Astrocyte of the spinal cord (primary cell): ENCODE measurements at places on chromosomes 5 and 9.
A peak's percentile ranks its signal among the peaks of the same experiment; 100 is the strongest.

DNA sequence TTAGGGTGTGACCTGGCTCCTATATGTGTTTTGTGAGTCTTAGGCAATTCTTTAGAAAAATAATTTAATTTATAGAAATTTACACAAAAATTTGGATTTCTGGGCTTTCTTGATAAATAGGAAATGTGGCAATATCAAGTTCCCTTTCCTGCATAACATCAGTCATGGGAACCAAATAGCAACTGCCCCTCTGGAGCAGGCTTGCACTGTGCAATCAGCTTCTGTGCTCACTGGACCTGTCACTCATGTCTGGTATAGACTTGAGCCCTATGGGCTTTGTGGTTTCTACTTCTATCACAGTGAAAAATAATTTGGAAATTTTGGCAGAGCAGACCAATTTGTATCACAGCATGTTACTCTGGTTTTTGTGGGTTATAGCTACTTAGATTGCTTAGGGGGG is 131.7 kb downstream of the ADGRV1 start:
- no peak for DNase-seq

DNA sequence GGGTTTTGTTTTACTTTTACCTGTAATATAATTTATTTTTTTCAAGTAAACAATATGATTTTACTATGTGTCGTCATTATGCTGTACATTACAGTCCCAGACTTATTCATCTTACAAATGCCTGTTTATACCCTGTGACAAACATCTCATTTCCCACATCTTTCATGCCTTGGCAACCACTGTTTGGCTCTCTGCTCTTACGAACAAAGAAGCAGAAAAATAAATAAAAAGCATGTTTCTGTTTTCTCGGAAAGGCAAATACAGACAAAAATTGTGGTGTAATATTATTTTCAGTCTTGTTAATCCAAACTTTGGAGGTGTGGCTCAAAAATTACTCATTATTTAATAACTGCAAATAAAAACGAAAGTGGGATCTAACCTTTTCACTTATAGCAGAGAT is 393.0 kb downstream of the CDH12 start:
- no peak for DNase-seq

GRCh38 chr9:8883321-8883720 is 1083.7 kb upstream of the DMAC1 start:
- DNase-seq, result no peak

GRCh38 chr9:126334721-126335621 is 8.3 kb downstream of the MVB12B start:
- peak; percentile 32 for DNase-seq

GRCh38 chr9:99860266-99860665 is 38.6 kb downstream of the NR4A3 start:
- no peak for DNase-seq

DNA sequence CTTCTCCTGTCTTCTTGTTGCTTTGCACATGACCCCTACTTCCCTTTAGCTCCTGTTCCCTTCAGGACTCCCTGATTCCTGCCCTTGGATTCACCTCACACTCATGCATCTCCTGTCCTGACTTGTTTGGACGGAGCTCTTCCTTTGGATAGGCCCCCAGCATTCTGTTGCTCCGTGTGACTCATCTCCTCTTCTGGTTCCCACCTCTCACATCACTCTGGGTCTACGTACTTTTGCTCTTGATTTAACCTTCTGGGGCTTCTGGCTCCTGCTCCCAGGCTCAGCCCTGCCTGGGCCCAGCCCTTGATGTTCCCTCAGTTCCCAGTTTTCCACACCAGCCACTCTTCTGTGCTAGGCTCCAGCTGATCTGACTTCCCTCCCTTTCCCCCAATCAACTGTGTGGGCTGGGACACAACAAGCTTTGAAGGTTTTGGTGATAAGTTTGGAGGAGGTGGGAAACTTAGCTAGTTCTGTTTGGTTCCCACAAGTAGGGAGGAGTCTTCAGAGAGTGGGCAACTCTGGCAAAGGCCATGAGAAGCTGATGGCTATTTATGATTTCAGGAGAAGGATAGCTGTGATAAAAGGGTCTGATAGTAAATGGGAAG is 331.5 kb downstream of the ARHGEF28 start:
- DNase-seq, result peak; percentile 35

- DNase-seq, result no peak
Measured at GRCh38 chr5:13027874-13028273, 916.6 kb downstream of the DNAH5 start.

DNA sequence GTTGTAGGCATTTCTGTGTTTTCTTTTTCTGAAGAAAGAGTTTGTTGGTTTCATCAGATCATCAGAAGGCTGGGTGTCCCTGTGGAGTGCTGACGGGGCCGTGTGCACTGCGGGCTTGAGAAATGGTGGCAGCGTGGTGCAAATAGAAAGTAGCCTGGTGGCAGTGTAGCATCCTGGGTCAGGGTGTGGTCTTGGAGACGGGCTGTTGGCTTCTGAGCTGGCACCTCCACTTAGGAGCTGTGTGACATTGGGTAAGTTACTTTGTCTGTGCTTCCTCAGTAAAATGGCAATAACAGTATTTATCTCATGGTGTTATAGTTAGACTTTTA is 10.0 kb upstream of the NDST1 start:
- DNase-seq, result no peak

DNA sequence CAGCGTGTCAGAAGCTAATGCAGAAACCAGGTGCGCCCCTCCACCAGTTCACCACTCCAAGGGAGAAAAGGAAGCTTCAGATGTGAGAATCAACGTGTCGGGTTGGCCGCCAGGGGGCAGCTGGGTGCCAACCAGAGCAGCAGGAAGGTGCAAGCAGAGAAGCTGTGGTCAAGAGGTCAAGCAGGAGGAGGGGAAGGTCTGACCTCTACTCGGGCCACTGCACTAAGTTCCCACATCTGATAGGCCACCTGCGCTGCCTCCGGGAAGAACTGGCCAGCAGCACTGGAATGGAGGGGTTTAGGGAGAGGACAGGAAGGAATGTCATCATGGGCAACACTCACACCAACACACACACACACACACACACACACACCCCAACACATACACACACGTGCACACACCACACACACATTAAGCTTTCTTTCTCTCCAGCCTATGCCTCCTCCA is 31.4 kb downstream of the ANXA6 start:
- peak; percentile 59 for DNase-seq

DNA sequence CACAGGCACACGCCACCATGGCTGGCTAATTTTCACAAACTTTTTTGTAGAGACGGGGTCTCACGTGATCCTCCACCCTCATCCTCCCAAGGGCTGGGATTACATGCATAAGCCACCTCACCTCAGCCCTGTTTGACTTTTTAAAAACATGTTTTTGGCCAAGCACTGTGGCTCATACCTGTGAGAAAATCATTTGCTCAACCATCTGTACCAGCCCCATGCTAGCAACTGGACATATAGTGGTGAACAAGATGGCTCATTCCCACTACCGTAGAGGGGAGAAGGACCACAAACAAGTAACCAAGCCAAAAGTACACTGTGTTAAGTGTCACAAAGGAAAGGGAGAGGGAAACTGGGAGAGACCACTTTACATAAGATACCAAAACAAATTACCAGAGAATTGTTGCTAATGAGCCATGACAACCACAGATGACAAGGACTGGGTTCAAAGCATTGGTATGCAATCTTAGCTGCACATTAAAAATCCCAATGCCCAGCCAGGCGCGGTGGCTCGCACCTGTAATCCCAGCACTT is 19.2 kb downstream of the PPP2CA start:
- DNase-seq, result no peak

GRCh38 chr9:127611603-127611898 is 526 bp upstream of the STXBP1 start:
- no peak for DNase-seq

GRCh38 chr5:158170060-158170459 is 311.1 kb upstream of the CLINT1 start:
- no peak for DNase-seq

- DNase-seq, result no peak
Measured at GRCh38 chr9:8633784-8634183, 834.2 kb upstream of the DMAC1 start.

DNA sequence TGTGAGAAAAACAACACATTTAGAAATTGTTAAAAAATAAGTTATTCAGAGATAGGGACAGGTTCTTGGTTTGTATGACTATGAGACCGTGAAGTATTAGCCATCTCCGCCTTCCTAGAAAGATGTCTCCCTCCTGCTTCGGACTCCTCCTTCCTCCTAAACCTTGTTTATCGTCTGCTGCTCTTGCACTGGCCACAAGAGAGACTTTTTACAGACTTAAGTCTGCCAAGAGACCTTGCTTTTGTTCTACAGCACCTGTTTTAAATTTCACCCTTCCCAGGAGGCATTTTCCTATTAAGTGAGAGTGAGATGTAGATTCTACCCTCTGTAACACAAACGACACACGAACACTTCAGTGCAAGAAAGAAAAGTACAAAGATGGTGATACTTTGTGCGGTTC is 274.6 kb downstream of the ARHGEF28 start:
- DNase-seq, result peak; percentile 12

GRCh38 chr9:8447601-8448000 is 648.0 kb upstream of the DMAC1 start:
- DNase-seq, result no peak

DNA sequence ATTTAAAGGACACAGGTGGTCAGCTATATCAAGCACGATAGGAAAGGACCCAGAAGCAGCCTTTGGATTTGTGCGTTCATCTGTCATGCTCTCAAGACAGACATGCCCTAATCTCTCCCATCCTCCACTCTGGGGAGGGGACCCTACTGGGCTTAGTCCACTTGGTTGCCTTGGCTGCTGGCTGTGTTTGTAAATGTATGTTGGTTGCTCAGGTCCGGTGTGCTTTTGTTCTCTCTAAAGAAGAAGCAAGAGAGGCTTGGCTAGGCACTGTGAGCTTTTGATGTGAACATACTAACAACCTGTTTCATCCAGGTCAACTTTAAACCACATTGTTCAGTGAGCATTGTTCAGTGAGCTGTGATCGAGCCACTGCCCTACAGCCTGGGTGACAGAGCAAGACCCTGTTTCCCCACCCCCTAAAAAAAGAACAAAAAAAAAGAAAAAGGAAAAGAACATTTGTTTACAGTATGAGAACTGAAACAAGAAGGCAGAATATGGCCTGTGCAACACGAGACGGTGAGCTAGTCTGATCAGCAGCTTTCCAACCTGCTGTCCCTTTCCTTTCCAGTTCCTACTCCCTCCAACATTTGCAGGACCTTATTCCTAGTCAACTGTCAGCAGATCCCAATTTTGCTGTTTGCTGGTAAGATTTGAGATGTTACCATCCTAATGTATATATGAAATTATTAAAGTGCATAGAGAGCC is 228.3 kb downstream of the ARHGAP26 start:
- DNase-seq, result no peak

DNA sequence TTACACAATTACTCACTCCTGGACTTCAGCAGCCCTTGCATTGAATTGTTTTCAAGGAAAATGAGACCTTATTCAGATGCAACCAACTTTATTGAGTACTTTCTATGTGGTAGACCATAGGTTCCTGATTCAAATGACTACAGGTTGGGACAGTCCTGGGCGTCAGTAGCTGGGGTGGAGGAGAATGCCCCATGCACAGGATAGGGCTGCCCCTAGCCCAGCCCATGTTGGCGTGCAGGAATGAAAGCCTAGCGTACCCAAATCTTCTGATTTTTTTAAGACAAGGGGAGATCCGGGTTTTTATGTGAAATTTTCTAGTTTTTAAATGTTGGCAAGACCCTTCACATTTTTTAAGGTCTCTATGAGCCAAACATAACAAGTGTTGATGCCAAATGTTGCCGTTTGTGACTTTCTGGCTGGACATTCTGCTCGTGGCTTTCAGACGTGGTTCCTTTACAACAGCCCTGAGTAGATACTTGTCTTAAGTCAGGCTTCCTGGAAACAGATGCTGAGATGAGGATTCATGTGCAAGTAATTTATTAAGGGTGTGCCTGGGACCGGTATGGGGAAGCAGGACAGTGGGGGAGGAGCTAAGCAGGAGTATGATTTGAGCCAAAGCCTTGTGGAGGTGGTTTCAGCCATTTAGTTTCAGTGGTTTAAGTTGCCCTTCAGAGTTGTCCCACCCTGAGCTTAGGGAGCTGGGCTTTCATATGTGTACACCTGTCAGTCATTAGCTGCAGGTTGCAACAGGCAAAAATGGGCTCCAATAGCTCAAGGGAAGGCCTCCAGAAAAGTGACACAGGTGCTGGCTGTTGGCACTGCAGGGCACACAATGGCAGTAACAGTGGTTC is 154.1 kb downstream of the NTRK2 start:
- DNase-seq, result no peak

DNA sequence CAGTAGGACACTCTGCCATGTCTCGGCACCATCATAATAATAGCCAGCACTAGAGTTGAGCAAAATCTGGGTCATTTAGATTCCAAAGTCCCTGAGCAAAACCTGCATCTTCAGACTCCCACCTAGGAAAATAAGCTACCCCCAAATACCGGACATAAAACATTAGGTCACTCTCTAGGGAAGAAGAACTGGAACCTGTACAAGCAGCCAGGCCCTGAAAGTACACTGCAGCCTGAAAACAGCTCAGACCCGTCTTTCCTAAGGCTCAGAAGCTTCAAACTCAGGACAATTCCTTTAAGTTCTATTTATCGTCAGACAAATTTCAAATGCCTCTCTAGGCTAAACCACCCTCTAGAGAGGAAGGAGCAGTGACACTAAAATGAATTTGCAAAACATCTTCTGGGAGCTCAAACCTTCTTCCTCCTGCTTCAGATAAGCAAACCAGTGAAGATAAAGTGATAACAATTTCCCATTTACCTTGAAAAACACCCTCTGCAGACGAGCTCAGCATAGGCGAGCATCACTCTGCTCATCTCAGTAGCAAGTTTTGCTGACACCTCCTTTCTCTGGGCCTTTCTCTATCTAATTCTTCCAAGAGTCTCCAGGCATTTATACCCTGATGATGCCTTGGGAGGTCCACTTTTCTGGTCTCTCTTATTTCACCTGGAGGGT is 34.0 kb downstream of the ADAM19 start:
- DNase-seq, result no peak

GRCh38 chr5:89011778-89012711 is 129.1 kb upstream of the MEF2C start:
- no peak for DNase-seq

GRCh38 chr9:125650271-125650737 is 56.7 kb downstream of the MAPKAP1 start:
- DNase-seq, result peak; percentile 43

DNA sequence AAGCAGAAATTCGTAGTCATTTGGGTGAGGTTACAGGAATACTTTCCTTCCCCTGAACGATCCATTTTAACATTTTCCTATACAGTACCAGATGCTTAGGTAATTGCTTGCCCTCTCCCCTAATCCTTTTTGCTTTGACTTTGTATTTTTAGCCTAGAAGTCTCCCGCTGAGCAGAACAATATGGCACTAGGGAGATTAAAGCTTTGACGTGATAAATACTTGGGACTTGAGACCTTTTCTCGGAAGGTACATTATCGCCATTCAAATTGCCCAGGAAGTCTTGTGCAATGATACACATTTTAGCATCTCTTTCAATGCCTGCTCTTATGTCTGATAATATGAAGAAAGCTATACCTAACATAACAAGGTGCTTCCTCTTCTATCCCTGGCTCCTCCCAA is 22.9 kb upstream of the SPATA31C2 start:
- no peak for DNase-seq
